Immature natural killer cell (primary cell): ENCODE measurements at places on chromosomes 1 and 21.
A peak's percentile ranks its signal among the peaks of the same experiment; 100 is the strongest.

DNA sequence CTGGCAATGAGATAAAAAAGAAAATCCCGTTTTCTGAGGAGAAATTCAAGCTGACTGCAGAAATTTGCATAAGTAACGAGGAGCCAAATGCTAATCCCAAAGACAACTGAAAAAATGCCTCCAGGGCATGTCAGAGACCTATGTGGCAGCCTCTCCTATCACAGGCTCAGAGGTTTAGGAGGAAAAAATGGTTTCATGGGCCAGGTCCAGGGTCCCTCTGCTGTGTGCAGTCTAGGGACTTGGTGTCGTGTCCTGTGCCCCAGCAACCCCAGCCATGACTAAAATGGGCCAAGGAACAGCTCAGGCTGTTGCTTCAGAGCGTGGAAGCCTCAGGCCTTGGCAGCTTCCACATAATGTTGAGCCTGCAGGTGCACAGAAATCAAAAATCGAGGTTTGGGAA is 456.5 kb downstream of the DPYD start:
- no peak for DNase-seq

- peak; percentile 72 for DNase-seq
These were observed 87.4 kb downstream of the FASLG start for GRCh38 chr1:172746091-172746949.

DNA sequence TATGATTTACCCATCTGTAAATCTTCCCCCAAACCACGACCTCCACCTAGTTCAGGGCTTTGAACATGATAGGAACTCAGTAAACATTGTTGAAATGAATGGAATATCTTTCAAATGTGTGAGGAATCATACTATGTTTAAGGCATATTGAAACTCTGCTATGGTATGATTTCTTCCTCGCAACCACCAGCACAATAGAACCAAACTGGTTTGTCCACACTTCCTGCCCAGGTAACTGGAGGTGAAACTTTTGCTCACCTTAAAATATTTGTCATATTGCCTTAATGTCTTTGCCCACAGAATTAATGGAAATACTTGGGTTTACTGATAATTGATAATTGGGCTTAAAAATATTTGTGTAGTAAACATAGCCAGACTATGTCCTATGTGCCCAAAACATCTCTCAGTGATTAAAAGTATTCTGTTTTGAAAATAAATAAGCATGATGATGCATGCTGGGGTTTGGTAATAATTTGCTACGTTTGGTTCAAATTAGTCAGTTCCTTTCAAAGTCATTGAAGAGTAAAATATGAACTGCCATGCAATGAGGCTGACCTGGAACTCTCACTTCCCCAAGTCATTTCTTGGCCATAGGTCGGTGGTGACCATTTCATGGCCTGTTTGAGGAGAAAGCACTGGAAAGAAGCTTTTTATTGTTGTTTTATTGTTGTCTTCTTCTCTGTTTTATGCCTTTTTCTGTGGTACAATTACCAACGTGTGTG is 73.3 kb downstream of the TNFSF18 start:
- no peak for DNase-seq

DNA sequence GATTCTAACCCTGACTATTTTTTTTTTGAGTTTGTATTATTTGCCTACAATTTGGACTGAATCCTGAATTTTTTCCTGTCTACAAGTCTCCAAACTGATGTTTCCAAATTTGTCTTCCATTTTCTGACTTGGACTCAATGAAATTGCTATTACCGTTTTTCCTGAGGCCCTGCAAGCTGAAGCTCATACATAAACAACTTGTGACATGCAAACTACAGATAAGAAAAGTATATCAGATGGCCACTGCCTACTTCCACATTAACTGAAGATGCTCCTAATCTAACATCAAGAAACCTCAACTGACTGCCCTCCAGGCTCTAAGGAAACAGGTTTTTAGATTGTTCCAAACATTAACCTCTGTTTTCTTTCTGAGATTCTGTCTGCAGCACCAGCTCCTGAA is 51.1 kb upstream of the KLHDC7A start:
- DNase-seq: no peak

DNA sequence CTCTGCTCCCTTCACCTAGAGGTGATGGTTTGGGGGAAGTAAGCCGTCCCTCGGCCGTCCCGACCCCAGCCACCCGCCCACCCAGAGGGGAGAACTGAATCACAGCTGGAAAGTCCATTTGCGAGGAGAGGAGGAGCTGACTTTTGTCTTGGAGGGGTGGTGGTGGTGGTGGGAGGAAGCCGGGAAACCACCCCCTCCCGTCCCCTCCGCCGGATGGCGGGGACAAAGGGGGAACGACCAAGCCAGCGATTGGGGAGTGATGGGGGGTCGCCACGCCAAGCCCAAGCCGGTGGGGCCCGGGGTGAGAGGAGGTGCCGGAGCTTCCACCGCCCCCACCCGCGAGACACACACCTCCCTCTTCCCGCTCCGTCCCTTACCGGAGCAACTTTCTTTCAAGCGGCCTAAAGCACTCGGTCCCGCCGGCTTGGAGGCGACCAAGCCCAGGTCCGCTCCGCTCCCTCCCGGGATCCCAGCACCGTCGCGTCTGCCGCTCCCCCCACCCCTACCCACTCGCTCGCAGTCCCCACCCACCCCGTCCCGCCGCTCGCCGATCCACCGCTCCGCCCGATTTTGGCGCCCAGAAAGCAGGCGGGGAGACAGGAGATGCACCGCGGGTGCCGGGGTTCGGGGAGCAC is 540 bp downstream of the ARHGEF2 start:
- peak; percentile 42 for DNase-seq

GRCh38 chr1:208181364-208181763 is 62.8 kb downstream of the PLXNA2 start:
- no peak for DNase-seq

GRCh38 chr1:155940993-155941844 is at the start of gene RXFP4:
TSS of gene RXFP4 (plus strand) at chr1:155941638. CDS start at chr1:155941710, 72 bp downstream.
- DNase-seq: no peak

DNA sequence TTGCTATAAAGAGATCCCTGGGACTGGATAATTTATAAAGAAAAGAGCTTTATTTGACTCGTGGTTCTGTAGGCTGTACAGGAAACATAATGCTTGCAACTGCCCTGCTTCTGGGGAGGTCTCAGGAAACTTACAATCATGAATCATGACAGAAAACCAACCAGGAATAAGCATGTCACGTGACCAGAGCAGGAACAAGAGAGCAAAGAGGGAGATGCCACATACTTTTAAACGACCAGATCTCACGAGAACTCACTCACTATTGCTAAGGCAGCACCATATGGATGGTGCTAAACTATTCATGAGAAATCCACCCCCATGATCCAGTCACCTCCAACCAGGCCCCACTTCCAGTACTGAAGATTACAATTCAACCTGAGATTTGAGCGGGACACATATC is 49.8 kb upstream of the RCC1 start:
- no peak for DNase-seq

DNA sequence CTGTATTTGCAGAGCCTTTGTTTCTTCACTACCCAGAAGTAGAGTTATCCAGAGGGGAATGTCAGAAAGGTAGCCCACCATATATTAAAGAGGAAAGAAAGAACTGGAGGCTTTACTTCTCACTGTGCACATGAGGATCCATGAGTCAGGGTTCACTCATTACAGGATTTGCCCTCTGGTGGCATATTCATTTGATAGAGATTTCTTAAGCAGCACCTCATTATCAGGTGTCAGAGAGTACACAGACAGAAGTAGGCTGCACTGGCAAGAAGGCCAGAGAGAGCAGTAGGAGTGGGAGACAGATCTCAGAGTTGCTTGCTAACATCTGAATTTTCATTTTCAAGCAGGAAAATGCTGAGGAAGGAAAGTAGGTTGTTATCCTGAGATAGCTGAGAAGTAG is 123.8 kb downstream of the PIK3R3 start:
- no peak for DNase-seq

GRCh38 chr1:234913771-234914170 is 214.9 kb downstream of the TOMM20 start:
- no peak for DNase-seq

- peak; percentile 57 for DNase-seq
These were observed 8.5 kb downstream of the FBXO2 start for GRCh38 chr1:11645670-11646265.

- DNase-seq: no peak
These were observed 168.1 kb upstream of the BEND5 start for GRCh38 chr1:48944811-48945210.

GRCh38 chr1:87279536-87279875 is 49.2 kb upstream of the LMO4 start:
- DNase-seq: no peak

DNA sequence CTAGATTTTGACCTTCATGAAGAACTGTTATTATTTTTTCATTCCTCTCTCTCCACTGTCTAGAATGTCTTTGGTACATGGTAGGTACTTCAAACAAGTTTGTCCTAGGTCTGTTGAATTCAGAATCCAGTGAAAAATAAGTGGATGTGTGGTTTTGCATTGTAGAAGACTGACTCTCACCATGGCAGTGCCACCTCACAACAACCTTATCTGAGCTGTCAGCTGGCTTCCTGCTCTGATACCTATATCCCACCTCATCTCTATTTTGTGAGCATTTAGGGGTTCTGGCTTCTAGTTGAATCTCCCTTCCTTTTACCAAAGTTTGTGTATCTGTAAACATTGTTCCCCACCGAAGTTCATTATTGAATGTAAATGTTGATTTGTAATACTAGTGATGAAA is 9.1 kb downstream of the SWT1 start:
- DNase-seq: no peak

DNA sequence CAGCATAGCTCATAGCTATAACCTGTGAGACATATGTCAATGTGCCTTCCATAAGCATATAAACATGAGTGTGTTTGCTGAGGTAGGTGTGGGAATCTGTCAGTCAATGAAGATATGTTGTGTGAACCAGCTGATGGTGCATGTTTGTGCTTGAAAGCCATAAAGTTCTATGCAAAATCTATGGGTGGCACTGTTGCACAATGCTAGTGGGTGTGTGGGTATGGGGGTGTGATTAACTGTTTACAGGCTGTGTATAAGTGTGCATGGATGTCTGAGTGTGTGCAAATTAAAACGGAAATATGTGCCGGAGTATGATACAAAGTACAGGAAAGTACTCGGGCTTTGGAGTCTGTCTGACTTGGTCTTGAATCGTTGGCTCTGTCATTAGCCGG is 1.0 kb upstream of the ATP2B4 start:
- DNase-seq: peak; percentile 83

GRCh38 chr1:42449256-42449655 is 6.6 kb downstream of the ZMYND12 start:
- DNase-seq: no peak

GRCh38 chr1:110164725-110165350 is 14.5 kb downstream of the SLC6A17 start:
- no peak for DNase-seq

DNA sequence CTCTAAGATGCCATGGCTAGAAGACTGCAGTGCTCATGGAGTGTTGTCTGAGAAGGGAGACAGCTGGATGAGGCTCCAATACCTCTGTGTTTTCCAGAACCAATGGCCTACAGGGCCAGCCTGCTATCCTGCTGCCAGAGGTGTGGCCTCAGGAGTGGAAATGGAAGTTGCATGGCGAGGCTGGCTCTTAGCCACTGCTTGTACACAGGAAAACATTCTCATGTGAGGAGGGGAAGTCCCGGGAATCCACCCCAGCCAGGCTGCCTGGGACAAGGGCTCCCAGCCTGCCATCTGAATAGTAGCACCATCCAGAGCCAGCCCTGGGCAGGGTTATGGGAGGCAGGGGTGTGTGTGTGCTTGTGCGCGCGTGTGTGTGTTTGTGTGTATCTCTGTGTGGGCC is 56.5 kb downstream of the SDC3 start:
- no peak for DNase-seq

DNA sequence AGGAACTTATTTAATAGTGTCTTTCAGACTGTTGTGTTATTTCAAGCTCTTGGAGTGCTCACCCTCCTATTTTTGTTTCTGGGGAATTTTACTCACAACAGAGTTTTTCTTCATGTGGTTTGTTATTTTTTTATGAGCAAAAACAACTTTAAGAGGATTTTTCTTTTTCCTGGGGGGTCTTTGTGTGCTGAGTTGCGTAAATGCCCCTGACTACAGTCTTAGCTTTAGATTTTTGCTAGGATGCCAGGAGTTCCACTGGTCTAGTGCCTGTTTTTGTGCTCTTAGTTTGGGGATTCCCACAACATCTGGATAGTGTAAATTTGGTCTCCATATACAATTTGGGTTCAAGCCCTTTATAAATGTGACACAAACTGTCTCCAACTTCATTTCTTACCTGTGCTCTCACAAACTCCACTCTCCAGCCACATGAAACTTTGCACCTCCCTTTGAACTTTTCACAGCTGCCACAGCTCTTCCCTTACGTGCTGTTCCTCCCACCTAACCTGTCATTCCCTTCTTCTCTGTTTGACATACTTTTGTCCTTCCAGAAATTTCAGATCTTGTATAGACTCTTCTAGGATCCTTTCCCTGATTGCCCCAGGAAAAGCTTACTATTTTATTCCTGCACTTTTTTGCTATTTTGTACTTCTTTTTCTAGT is 180.2 kb downstream of the CRB1 start:
- DNase-seq: no peak

GRCh38 chr1:41586230-41586629 is 101.7 kb upstream of the EDN2 start:
- DNase-seq: no peak

DNA sequence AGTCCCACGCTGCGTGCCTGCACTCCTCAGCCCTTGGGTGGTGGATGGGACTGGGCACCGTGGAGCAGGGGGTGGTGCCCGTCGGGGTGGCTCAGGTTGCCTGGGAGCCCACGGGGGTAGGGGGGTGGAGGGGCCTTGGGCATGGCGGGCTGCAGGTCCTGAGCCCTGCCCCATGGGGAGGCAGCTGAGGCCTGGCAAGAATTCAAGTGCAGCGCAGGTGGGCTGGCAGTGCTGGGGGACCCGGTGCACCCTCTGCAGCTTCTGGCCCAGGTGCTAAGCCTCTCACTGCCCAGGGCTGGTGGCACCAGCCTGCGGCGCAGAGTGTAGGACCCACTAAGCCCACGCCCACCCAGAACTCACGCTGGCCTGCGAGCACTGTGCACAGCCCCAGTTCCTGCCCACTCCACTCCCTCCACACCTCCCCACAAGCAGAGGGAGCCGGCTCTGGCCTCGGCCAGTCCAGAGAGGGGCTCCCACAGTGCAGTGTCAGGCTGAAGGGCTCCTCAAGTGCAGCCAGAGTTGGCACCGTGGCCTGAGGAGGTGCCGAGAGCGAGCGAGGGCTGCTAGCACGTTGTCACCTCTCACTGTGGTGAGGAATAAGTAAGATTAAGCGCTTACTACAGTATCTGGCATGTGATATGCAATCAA is 12.8 kb downstream of the TNNI3K start:
- DNase-seq: no peak

- no peak for DNase-seq
These were observed 5.5 kb downstream of the TRABD2B start for GRCh38 chr1:47991673-47992072.

DNA sequence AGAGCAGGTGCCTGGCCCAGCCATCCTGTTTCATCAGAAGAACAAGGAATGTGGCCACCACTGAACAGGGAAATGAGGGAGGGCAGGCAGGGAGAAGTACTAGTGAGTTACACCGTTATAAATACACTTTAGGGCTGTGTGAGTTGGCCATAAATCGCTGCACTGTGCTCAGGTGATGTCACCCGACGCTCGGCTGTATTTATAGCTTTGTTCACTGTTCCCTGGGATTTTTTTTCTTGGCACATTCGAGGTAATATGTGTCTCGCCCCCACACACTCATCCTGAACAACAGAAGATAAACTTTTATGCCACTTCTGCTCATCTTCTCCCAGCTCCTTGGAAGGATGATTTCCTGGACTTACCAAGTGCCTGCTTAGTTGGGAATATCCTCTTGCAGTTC is 9.0 kb upstream of the KIRREL1 start:
- no peak for DNase-seq

- DNase-seq: no peak
These were observed 46.1 kb downstream of the CAMTA1 start for GRCh38 chr1:6831366-6831765.

GRCh38 chr1:244271691-244272308 is 179.9 kb downstream of the ADSS2 start:
- no peak for DNase-seq
